ENCODE measurements at places on chromosomes 13 and 19.

- no peak for DNase-seq
These were observed 106.4 kb downstream of the AKAP11 start for GRCh38 chr13:42378383-42378780.

DNA sequence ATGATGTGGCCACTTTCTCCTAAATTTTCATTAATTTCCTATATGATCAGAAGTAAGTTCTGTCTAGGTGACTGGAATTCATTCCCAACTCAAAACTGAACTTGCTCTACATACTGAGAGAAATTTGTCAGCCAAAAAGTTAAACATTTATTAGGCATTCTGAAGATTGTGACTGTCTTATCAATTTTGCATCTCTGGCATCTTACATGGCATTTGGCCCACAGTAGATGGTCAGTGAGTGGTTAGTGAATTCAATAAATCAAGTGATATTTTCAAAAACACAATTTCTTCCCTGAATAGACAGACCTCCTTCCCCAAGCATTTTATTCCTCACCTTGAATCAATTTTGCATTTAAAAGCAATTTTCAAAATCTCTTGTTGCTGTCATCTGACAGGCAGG is 363.2 kb upstream of the NBEA start:
- no peak for DNase-seq

GRCh38 chr19:57637379-57637778 is 4.4 kb downstream of the ZNF211 start:
- no peak for DNase-seq

DNA sequence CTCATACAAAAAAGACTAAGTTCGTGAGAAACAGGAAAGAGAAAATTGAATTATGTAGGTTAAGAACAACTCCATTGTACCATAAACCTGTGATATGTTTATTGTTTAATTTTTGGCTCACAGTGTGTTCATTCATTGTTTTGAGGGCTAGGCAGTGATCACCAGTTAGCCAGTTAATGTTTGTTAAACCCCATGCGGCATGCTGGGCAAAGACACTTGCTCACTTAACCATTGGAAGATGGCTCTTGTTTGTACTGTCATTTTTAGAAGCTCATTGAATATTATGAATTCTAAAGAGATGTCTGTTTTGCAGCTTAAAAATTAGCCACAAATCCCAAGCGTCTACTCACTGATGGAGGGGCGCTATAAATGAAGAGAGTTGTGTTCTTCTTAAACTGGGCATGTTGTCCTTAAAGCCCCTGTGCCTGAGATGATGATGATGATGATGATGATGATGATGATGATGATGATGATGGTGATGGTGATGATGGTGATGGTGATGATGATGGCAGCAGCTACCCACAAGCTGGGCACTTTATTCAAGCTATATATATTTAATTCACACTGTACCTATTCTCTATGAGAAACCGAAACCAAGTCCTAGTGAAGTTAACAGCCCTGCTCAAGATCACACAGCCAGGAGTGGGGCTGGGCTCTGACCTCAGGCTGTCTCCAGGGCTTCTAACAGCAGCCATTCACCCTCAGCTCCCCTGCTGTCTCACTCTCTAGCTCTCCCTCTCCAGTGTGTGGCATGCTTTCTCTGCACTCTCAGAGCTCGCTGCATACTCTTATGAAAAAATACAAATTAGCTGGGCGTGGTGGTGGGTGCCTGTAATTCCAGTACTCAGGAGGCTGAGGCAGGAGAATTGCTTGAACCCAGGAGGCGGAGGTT is 169.1 kb downstream of the SHISA2 start:
- DNase-seq, result no peak

GRCh38 chr19:12199757-12200419 is 37.0 kb downstream of the ZNF136 start:
- no peak for DNase-seq
